ENCODE measurements at places on chromosomes 13 and 19. TPM values are rescaled to one million over a fixed set of nuclear protein-coding genes. Genes with fewer than 3 reads are reported as not detected.

DNA sequence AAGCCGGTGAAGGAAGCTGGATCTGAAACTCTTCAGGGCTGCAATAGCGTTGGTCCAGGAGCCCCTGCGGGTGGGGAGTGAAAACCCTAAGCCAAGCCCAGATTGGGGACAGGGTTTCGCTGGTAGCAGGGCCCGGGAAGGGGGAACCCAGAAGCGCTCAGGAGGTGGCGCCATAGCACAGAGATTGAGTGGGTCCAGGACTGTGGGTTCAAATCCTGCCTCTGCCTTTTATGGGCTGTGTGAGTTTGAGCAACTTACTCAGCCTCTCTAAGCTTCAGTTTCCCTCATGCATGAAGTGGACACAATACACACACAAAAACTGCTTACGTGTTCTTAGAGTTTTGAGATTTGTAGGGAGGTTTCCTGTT is 8.3 kb upstream of the SYCN start:
- DNase-seq = peak; percentile 66

DNA sequence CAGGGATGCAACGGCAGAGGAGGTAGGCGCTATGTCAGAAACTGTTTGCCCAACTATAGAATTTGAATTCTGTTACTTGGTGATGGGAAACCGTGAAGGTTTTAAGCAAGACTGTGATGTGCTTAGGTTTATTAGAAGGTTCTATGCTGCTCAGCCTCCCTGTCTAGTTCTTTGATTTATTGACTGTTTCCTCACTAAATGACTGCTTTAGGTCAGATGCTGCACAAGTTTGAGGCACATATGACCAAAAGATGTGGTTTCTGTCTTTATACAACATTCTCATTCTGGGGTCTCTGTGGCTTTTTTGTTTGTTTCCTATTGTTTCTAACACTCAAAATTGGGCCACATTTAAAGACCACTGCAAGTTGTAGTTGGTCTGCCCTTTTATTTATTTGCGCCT is 323.0 kb upstream of the OBI1 start:
- DNase-seq = no peak

DNA sequence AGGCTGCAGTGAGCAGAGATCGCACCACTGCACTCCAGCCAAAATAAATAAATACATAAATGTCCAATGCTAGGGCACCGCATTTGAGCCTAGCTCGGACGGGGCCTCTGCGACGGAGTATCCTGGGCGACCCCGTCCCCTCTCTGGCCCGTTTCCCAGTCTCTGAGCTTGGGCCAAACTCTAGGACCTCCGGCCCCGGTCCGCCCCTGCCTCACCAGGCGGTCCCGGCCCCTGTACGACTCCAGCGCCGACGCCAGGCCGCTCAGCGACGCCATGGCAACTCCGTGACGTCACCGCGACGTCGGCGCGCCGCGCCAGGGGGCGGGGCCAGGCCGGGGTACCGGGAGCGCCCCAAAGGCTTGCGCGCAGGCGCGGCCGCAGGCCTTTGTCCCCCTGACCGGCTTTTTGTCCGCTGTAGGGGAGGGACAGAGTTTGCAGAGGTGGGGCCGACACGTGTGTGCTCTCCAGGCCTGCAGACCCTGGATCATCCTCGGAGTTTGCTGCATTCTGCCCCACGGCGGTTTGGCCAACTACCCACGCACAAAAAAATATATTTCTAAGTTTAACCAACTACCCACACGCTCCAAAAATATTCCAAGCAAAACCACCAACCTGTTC is at the start of gene PEX11G:
Gene PEX11G (minus strand): TSS at position 300 of the 618 bp plus-strand sequence. CDS start 25 bp downstream, at position 275.
- peak; percentile 96 for DNase-seq

S1PR4 gene
- total RNA-seq = 3.1 TPM

KCNJ14 gene
- 0.71 TPM for total RNA-seq

PPP1R13L gene
- total RNA-seq = 20.7 TPM

GRCh38 chr19:49801401-49801888 is 11.6 kb downstream of the FUZ start:
- no peak for DNase-seq

PRR36 gene
- total RNA-seq = 0.09 TPM

DNA sequence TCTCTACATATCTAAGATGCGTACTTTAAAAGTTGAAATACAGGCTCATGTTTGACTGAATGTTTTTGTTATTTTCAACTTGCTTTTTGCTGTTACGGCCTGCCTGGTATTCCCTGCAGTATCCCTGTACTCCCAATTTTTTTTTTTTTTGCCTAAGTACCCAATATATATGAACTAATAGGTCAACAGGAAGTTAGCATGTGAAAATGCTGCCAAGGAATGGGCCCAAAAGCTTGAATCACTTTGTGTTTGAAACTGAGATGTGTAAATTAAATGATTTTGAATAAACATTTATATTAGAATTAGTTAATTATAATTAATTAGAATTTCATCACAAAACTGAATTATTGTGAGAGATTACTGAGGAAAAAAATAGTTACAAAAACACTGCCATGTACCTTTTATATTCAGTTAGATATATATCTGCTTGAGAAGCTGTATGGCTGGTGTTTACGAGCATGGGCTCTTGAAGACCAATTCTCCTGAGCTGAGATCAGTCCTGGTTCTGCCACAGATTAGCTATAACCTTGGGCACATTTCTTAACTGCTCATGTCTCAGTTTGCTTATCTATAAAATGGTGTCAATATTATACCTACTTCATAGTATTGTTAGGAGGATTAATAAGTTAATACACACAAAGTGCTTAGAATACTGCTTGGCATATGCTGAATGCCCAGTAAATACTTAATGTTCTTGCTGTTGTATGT is 16.0 kb downstream of the TDRD3 start:
- DNase-seq = no peak

DNA sequence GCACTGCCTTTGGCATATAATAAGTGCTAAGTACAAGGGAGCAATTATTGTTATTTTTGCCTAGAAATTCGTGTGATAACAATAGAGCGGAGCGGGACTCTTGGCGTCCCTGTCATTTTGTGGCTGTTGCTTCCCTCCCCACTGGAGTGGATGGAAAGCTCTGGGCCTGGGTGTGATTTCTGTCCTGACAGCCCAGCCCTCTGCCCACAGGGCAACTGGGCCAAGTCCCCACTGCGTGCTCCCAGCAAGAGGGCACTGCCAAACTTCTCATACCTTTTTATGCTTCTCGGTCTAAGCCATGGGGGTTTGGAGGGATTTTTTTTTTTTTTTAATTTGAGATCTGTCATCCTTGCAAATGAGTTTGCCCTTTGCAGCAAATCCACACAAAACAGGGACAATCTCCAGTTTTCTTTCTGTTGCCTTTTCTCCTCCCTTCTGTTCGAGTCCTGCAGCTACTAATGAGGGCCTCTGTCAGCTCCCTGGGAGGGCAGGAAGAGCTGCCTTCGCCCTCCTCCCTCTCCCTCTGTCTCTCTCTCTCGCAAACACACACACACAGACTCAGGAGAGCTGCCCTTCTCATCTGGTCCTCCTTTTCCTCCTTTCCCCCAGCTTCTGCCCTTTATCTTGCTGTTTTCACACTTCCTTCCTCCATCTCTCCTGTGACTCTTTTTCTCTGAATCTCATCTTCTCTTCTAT is 103.9 kb downstream of the DNAJC15 start:
- no peak for DNase-seq

KASH5 gene
- not detected for total RNA-seq

DNA sequence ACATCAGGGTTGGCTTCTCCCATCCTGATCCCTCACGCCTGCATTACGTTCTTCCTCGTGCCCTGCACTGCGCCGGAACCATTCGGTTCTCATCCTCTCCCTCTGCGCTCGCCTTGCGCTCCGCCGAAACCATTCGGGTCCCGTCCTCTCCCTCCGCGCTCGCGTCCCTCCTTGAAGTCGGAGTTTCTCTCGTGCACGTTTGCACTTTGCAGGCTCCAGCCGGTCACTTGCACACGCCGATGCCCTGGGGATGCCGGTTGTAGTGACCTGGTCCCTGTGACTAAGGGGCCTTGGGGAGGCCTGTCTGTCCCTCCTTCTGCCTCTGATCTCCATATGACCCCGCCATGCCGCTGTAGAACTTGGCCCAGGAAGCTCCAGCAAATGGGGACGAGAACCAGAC is 265.8 kb downstream of the TEX29 start:
- DNase-seq = no peak

GRCh38 chr19:44692379-44692721 is 6.6 kb upstream of the CEACAM16 start:
- DNase-seq = no peak

GRCh38 chr13:39825886-39826285 is 170.4 kb downstream of the COG6 start:
- no peak for DNase-seq

BTBD2 gene
- 65.7 TPM for total RNA-seq

DNA sequence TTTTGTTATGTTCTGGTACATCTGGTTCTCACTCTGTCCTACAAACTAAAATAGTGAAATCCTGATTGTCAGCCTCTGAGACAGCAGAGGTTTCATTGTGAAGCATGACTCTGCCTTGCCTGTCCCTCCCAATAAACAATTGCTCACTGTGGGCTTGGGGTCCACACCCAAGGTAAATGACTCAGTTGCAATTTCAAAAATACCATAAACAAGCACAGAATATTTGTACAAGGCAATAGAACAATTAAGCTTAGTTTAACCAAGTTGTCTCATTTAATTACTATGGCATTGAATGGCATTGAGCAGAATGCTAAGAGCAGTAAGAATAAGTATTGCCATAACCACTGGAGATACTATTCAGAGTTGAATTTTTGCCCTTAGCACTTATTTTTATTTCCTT is 353.6 kb downstream of the SPRY2 start:
- no peak for DNase-seq

ZNF534 gene
- 2.3 TPM for total RNA-seq

ZNF526 gene
- 12.1 TPM for total RNA-seq

TEX26 gene
- 0.31 TPM for total RNA-seq

DNA sequence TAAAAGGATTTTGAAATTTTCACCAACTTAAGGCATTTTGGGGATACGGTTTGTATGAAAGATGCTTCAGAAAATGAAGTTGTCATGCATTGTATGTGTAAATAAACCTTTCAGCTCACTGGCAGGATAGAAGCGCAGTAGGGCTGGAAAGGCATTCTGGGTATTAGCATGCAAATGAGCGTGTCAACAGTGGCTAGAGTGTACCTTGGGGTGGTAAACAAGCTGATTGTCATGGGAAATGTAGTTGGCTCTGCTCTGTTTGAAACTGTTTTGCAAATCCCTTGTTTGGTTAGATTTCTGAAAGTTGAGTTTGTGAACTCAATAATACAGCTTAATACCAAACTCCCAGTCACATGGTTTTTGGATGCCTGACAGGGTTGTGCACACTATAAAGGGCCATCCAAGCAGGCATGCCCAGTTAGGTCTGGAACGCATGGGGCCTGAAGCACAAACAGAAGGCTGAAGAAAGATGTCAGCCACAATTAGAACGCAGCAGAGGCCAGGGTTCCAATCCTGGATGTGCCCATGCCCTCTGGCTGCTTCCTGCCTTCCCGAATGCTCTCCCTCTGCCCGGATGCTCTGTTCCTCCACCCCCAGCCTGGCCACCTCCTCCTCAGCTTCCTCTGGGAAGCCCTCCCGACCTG is 14.6 kb downstream of the GSX1 start:
- no peak for DNase-seq

DNA sequence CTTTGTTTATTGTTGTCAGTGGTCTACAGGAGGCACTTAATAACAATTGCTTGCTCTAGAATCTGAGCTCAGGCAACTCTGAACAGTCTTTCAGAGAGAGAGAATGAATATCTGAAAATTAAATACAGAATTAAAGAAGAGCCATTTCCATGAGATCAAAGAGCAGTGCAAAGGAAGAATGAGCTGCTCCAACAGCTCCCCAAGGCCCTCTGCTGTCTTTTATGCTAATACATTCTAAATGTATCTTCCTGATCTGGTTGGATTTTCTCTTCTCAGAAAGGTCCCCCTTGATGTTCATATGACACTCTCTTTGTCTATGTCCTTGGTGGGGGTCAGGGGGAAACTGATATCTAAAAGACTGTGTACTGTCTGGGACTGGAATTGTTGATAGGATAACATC is 1029.6 kb downstream of the PCDH9 start:
- DNase-seq = no peak

OSCAR gene
- total RNA-seq = 4.0 TPM

ZNF841 gene
- total RNA-seq = 38.3 TPM

PCDH17 gene
- total RNA-seq = 8.0 TPM

- DNase-seq = no peak
Measured at GRCh38 chr13:34025746-34026145, 207.8 kb downstream of the RFC3 start.

Measured in sciatic nerve (tissue), 2 donors.